ENCODE measurements at places on chromosomes 1 and 21.

DNA sequence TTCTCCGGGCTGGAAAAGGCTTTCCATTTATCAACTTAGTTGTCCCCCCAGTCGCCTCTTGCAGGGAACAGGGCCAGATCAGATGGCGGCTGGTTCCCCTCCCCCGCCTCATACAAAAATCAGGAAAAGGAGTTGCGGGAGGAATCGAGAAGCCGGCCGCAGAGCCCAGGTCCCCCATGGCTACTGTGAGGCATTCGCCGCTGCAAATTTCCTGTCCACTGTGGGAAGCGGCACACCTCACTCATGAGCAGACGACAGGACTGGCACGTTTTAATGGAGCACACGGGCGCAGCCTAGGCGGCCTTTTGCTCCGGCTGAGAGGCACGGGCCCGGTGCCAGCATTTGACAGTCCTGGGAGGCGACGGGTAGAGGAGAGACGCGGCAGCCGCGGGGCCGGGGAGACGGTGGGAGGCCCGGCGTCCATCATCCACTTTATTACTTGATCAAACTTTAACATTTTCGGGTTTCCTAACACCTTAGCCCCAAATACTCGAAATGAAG lies 1.1 kb downstream of the GNG4 start:
- DNase-seq = no peak

DNA sequence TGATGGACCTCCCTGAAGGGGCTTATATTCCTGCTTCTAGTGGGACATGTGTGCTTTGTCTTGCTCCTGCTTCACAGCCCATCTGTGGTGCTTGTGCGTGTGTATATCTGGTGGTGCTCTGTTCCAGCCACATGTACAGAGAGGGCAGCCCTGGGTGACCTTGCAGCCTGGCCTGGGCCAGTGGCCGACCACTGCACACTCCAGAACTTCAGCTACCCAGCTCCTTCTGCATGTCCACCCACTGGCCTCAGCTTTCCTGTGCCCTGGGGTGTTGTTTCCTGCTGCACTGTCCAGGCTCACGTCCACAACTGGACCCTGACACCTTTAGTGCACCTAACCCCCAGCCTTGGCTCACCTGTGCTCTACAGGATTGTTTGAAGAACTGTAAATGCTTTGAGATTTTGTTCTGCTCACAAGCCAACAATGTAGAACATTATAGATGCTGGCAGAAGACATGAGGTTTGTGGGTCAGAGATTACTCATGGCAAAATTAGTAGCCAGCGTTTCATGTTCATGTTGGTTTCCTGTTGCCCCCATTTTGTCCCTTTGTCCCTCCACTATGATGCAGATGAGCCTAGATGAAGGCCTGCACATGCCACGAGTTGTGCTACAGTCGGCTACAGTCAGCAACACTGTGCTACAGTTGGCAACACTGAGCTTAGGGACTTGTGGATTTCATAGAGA lies 5.3 kb upstream of the S100B start:
- no peak for DNase-seq

DNA sequence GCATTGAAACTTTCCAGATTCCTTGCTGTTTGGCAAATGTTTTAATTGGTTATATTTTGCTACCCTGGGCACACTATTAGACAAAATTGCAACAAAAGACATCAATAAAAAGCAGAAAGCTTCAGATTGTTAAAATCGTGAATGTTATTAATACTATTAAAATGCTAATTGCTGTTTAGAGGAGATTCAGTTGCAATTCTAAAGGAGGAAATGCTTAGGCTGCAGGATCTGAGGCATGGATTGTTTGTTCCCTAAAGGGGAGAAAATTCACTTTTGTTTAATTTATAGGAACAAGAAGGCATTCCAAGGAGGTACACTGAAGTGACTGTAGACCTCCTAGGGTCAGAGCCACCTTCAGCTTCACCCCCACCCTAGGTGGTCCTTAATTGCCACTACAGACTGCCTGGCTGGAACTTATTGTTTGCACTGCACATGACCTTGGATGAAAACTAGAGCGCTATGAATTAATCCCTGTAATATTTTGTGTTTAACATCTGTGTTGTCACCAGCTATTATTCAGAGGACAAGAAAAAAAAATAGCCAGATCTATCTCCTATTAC lies 1266.9 kb upstream of the ADGRL2 start:
- DNase-seq = no peak

GRCh38 chr1:210758761-210759160 lies 375.2 kb downstream of the KCNH1 start:
- no peak for DNase-seq

DNA sequence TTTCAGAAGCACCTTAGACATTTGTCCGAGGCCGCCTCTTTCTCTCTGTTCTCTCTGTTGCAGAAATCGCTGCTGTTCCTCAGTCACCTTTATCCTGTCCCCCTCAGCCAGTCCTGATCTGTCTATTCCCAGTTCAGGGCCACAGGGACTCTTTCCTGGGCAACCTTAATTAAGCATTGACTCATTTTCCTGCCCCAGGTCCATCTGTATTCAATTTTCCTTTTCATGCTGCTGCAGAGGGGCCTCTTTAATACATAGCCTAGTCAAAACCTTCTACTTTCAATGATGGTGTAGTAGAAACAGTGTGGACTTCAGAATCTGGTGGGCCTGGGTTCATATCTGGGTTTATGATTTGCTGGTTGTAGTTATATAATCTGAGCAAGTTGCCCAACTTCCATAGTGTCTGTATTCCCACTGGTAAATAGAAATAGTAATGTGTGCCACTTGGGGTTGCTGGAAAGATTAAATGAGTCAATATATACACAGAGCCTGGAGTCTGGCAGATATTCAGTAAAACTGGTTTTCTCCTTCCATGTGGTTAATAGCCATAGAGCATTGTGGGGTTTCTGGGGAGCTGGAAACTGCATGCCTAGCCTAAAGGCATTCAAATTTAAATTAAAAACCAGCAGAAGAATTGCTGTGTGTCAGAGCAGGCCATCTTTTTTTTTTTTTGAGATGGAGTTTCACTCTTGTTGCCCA lies 4.5 kb downstream of the TRAF5 start:
- DNase-seq = no peak

DNA sequence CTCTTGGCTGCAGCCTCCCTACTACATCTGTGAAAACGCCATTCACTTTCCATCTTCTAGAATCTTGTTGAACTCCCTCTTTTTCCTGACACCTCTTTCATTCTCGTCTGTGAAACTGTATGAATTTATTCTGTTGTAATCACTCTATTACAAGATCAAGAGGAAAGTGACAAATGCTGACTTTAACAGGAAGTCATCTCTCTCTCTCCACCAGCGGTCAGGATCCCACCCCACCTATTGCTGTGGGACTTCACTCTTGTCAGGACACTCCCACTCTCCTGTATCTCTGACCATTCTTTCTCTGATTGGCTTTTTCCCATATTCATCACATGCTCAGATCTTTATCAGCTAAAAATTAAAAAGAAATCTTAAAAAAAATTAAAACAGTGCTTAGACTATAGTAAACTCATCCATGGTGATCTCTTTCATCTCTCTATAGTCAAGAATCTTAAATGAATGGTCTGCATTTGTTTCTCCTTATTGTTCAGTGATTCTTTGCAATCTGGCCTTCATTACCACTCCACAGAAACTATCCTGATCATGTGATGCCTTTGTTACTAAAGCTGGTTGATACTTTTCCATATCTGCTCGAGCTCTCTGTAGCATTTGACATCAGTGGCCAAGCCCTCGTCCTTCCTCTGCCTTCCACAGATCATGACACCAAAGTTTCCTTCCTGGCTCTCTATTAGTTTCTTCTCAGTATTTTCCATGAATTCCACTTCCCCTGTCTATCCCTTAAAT lies 113.6 kb downstream of the UCHL5 start:
- no peak for DNase-seq

GRCh38 chr1:7255303-7256058 lies 470.2 kb downstream of the CAMTA1 start:
- DNase-seq = no peak

DNA sequence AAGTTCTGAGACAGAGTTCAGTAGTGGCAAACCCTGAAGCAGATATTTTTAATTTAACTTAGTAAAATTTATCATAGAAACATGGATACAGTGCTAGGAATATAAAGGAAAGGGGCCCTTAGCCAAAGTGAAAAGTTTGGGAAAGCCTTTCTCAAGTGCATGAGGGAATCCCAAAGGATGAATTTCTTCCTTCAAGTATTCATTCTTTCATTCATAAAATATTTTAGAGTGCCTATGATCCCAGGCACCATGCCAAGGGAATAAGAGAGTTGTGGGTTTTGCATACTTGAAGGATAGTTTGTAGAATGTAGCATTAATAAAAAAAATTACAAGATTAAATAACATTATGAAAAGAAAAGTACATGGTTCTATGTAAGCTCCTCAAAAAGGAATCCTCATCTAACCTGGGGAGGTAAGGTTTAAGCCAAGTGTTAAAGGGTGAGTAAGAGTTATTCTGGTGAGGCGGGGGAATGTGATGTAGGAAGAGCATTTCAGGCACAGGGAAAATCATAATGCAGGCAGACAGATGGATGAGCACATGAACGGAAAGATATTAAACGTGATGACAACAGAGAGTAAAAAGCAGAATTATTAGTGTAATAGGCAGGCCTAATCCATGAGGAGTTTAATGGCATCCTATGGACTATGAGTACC lies 40.4 kb upstream of the NTNG1 start:
- DNase-seq = no peak

DNA sequence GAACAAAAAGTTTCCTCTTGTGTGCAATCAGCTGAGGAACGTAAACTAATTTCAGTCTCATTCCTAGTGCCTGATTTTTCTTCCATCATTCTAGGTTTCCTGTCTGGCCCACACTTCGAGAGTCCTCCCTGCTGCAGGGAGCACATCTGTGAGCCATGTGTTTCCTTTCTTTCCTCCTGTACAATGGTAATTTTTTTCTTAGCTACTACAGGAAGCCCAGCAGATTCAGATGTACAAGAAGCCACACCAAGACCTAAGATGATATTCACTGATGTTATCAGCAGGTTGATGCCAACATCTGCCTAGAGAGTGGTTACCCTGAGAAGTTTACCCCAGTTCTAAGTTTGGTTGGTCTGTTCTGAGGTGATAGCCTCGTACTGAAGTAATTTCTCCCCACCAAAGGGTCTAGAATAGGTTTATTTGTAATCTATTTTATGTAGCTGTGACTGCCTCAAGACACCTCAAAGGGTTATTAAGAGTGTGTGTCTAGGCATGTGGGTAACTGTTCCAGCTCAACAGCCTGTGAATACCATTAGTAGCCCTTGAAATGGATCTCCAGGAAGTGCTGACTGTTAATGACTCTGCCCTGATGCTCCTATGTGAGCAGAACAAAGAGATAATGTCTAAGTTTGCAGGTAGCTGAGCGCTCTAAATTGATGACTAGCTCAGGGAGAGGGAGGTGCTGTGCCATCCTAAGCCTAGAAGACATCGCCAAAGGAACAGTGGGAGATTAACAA lies 31.7 kb upstream of the CLDN14 start:
- no peak for DNase-seq

- DNase-seq = no peak
These were observed 37.9 kb downstream of the ARID4B start for GRCh38 chr1:235289859-235290739.

GRCh38 chr1:117673405-117673804 lies 67.6 kb downstream of the TENT5C start:
- DNase-seq = no peak

- DNase-seq = peak; percentile 62
These were observed at the start of gene IL12RB2 for GRCh38 chr1:67307251-67308060. Gene IL12RB2 (plus strand): TSS chr1:67307873. CDS start chr1:67320369, 12,496 bp downstream.

DNA sequence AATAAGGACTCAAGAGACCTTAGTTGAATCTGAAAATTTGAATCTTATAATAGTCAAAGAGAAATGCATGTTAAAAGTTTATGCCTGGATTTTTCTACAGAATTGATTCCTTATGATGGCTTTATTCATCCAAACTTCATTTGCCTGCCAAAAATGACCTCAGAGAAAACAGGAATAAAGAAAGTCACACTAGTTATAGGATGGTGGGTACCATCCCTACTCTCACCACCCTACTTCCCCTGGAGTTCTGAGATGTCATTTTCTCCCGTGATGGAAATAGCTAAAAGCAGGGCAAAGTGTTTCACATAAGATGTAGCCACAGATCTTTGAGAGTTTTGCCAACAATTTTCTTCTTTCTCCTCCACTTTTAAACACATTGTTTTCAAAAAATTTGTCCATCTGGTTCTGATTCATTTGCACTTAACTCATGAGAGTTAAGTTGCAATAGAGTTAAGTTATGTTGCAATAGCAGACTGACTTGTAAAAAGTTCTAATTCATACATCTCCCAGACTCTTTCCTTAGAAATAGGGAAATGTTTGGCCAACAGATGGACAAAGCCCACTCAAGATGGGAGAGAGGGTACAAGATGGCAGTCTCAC lies 384.6 kb downstream of the PLPP3 start:
- no peak for DNase-seq

DNA sequence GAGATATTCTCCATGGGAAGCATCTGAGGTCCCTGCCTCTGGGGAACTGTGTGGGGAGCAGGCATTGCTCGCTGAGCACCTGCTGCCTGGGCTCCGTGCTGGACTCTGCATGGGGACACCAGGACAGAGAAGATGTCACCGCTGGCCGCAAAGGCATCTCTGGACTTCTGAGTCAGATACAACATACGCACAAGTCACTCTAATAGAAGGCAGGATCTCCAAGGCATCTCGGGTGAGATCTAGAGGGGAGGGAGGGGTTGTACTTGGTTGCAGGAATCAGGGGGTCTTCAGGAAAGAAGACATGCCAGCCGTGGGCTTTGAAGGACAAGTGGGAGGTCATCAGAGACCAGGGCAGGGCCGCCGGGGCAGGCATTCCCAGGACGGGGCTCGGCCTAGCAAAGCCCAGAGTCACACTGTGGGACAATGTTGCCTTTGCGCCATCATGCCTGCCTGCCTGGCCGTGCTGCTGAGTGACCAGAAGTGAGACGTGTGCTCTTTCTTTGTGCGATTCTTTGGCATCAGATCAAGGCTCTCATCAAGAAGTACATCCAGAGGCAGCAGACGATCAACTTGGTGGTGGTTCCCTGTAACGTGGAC lies 28.3 kb downstream of the MX2 start:
- no peak for DNase-seq

DNA sequence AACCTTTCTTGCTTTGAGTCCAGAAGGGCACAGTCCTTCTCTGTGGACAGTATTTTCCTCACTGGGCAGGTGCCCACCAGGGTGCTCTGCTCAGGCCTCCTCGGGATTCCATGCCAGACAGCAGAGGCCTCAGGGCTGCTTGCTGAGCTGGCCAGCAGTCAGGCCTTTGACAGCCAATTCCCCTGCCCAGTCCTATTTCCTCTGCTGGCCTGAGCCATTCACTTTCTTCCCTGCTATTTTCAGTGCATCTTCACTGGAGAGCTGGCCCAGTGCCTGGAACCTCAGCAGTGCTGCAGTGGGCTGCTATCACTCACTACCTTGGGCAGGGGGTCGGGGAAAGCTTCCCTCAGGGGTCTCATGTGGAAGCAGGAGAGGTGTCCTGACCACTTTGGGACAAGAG lies 33.2 kb downstream of the KCNA10 start:
- DNase-seq = no peak

DNA sequence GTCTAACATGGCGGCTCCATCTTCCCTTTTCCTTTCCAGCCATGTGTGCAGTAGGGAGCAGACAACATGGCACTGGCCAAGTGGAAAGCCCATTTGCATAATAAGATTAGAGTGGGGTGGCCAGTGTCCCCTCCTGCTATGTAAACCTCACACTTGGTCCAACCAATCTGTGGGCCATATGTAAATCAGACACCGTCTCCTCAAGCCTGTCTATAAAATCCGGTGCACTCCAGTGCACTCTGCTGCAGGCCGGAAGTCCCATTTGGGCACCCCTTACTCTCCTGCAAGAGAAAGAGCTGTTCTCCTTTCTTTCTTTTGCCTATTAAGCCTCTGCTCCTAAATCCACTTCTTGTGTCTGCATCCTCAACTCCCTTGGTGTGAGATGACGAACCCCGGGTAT lies 44.1 kb downstream of the OLFML3 start:
- no peak for DNase-seq

- no peak for DNase-seq
These were observed 59.5 kb upstream of the KDM4A start for GRCh38 chr1:43590388-43590925.
